ENCODE measurements at places on chromosomes 1 and 21. TPM values are rescaled to one million over a fixed set of nuclear protein-coding genes. Genes with fewer than 3 reads are reported as not detected.

DNA sequence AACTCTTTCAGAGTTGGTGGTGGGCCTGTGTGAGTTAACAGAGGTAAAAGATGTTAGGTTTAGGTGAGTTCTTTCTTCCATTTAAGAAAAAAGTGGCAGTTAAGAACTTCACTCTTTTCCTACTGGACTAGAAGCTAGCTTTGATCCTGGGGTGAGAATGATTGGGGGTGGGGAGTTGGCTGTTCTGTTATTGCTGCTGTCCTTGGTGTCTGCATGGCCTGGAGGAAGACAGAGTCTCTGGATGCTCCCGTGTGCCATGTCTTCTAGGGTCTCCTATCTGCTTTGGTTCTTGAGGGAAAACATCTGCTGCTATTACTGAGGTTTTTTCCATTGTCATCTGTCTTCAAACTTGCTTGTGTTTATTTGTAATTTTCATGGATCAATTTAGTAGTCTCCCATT is 275.7 kb downstream of the HLX start:
- DNase-seq: no peak

GRCh38 chr1:17834561-17835100 is 79.5 kb downstream of the ACTL8 start:
- no peak for DNase-seq

GRCh38 chr1:222813866-222814535 is 838 bp upstream of the DISP1 start:
- no peak for DNase-seq

DNA sequence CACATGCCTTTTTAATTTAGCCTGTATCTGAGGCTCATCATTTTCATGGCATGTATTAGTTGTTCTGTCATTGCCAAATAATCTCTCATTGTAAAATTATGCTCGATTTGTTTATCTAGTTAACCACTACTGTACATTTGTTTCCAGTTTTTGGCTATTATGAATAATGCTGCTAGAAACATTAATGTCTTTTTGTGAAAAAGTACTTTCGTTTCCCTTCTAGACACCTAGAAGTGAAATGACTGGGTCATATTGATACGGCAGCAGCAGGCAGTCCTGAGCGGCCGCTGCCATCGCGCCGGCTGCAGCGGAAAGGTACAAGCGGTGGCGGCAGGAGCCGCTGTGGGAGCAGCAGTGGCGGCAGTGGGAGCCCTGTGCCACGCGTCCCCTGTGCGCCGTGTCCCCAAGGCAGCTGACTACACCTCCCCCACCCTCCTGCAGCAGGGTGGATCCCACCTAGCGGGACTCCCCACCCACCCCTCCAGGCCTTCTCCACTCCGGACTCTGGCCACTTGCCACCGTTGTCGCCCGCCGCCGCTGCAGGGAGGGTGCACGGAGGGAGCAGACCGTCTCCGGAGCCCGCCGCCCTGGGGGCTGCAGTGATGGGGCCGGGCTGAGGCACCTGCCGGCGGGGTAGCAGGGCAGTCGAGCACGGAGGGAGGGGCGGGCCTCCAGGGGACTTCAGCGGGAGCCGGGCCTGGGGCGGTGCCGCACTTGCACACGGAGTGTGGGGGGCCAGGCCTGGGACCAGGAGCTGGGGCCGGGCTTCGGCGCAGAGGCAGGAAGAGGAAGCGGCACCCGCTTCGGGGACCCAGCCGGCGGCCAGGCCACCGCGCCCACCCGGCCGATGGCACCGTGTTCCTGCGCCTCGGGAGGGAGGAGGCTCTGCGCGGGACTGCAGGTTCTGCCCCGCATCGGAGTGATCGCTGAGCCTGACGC is 66.8 kb upstream of the RGS7 start:
- peak; percentile 7 for DNase-seq

GRCh38 chr1:81699234-81699633 is 101.5 kb upstream of the ADGRL2 start:
- DNase-seq: no peak

DNA sequence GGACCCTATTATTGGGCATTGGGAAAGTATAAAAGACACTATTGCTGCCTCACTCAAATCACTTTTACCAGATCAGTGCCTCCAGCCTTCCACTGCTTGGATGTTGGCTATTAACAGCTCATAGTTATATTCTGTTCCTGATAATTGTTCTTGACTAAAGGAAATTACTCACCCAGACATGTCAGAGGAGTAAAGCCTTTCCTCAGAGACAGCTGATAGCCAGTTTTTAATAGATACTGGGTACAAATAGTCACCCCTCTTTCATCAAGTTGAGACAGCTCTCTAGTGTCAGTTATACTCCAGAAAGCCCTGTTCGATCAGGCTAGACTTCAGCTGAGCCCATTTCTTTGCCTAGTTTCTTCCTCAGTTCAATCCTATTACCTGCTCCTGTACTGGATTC is 876.1 kb upstream of the B3GALT2 start:
- no peak for DNase-seq

- DNase-seq: peak; percentile 45
Observed at GRCh38 chr1:206472454-206472853, 2.2 kb downstream of the IKBKE start.

DNA sequence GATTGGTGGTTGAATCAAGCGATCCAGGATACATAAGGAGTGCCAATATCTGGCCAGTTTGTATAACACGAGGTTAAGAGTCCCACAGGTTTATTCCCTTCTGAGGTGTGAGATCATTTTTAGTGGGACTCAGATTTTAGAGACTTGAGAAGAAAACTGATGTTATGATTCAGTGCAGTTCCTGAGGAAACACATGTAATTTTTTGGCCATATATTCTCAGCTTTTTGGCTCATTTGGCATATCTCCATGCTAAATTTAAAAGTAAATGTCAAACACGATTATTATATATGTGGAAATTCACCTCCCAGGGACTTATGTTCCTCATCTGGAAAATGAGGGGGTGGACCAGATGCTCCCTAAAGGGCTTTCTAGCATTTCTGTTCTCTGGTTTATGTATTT is 39.2 kb upstream of the SERBP1 start:
- DNase-seq: peak; percentile 19

DNA sequence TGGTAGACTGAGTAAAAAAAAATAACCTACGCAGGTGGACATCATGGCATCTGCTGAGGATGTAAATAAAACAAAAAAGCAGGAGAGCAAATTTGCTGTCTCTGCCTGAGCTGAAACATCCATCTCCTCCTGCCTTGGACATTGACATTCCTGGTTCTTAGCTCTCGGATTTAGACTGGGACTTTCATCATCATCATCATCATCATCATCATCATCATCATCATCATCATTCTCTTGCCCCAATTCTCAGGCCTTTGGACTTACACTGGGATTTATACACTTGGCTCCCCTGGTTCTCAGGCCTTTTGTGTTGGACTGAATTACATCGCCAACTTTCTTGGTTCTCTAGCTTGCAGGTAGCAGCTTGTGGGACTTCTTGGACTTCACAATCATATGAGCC is 308.4 kb upstream of the BEND5 start:
- DNase-seq: no peak

DNA sequence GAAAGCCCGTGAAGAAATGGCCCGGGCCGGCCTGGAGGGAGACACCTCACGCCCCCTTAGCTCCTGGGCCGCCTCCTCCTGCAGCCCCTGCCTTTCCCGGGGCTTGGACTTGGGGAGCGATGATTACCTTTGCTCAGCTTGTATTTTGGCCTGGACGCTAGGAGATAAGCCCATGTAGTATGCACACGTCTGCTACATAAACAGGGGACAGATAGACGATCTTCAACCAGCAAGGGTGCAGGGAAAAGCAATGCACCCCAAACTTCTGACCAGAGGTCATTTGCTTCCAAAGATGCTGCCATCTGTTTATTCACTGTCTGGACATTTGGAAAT is 936 bp downstream of the TP73 start:
- no peak for DNase-seq

DNA sequence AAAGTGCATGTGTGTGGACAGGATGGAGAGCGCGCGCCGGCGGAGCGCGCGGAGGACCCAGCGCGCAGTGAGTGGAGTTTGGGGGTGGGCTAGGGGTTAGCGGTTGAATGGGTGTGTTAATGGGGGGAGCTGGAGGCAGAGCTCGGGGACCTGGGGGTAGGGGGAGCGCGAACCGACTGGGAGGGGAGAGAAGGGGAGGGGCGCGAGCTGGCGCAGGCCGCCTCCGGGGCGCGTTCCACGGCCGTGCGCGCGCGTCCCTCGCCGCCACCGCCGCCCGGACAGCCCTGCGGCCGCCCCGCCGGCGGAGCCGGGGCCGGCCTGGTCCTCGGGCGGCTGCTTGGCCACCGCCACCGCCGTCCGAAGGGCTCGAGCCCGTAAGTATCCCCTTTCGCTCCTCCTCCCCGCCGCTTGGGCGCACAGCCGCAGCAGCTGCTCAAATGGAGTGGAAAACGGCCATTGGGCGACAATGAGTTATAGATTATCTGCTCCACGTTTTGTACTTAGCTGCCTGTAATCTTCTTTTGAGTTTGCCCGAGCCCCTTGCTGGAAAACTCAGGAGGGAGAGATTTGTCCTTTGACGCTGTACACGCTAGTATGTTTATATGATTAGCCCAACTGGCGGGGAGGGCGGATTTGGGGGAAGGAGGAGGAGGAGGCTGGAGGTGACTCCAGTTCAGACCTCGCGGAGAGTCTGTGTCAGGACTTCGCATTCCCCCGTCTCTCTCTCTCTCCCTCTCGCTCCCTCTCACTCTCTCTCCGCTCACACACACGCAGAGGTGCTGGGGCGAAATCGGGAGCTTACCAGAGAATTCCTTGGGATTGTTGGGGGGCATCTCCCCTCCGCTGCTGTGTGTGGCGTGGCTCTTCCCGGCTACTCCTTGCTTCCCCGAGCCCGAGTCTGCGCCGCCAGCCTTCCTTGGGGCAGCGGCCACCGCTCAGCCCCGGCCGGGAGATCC is at the start of gene ADGRL2:
Gene ADGRL2, plus strand, starts transcription at position 240 of the 956 bp plus-strand sequence. CDS start 36,051 bp downstream, outside the sequence.
- peak; percentile 98 for DNase-seq

DNA sequence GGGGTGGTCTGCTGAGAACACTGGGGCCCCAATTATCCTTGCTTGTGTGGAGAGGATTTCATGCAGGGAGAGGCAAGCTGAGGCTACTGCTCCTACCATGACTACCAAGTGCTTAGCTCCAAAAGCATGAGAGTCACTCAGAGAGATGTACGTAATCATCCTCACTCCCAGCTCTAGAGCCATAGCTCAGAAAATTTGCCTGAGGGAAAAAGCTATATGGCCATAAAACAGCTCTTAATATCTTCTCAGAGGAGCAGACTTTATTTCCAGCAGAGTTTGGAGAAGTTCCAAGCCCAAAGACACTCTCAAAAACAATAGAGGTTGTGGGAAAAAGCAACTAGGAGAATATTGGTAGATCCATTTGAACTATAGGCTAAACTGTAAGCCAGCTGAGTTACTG is 106.4 kb upstream of the PBX1 start:
- peak; percentile 8 for DNase-seq

GRCh38 chr1:41122851-41123518 is 101.5 kb upstream of the SLFNL1 start:
- peak; percentile 46 for DNase-seq

- no peak for DNase-seq
Observed at GRCh38 chr1:229832695-229833094, 206.6 kb downstream of the URB2 start.

- peak; percentile 75 for DNase-seq
Observed at GRCh38 chr1:119225265-119225664, 84.8 kb upstream of the WARS2 start.

DNA sequence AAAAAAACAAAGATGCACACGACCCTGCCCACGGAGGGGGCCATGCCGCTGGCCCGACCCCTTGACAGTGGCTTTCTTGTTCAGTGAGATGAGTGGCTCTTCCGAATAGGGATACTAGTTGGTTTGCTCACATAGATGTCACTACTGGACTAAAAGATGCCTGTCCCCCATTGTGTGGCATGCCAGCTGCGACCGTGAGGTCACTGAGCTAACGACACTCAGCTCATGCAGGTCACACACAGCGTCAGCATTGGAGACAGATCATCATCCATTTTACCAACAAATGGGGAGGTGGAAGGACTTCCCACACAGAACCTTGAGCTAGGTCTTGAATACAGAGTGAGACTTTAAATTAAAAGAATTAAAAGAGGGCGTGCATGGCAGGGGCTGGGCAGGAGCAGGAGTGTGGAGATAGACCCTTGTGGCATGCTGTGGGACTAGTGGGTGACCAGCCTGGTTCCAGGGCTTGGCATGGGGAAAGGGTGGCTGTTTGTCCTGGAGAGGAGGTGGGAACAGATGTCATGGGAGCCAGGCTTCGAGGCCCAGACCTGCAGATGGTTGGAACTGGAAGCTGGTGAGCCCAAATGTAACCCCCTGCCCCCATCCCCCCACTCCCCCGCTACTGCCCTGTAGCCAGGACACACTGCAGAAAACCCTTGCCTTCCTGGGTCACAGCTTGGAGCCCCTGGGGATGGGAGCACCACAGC is 12.4 kb downstream of the SLC1A7 start:
- DNase-seq: no peak

- DNase-seq: no peak
Observed at GRCh38 chr1:14693949-14694348, 95.5 kb downstream of the KAZN start.

- DNase-seq: no peak
Observed at GRCh38 chr1:108553905-108554304, 6.0 kb upstream of the EEIG2 start.

- DNase-seq: no peak
Observed at GRCh38 chr1:201153474-201154388, 543 bp downstream of the TMEM9 start.

DNA sequence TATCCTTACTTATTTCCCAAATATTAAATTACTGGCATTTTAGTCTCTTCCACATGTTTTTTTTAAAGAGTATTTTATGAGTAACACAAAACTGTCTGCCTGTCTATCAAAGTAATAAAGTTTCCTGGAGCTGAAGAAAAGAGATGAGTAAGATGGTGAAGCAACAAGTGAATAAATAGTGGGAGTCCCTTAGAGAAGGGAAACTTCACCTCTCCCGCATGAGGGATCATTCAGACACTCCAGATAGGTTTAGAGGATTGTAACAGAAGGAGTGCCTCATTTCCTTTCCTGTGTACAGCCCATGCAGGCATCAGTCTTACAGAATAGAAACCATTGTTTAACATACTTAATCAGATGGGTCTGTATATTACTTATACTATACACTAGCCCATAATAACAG is 205.7 kb downstream of the USP25 start:
- no peak for DNase-seq

- peak; percentile 16 for DNase-seq
Observed at GRCh38 chr1:215793180-215793579, 226.1 kb downstream of the KCTD3 start.

The KRTCAP2 gene
- 70.4 TPM for total RNA-seq

The PRRX1 gene
- 222 TPM for total RNA-seq

The CHD5 gene
- 0.09 TPM for total RNA-seq

The FCRLA gene
- 0.35 TPM for total RNA-seq

The CRNN gene
- total RNA-seq: not detected
